Stimulated activated naive CD8-positive, alpha-beta T cell treated with anti-CD3 and anti-CD28 coated beads, Interleukin-15, amount 100 ng/mL, for 72 hours (primary cell): ENCODE measurements at places on chromosomes 5 and 9.

DNA sequence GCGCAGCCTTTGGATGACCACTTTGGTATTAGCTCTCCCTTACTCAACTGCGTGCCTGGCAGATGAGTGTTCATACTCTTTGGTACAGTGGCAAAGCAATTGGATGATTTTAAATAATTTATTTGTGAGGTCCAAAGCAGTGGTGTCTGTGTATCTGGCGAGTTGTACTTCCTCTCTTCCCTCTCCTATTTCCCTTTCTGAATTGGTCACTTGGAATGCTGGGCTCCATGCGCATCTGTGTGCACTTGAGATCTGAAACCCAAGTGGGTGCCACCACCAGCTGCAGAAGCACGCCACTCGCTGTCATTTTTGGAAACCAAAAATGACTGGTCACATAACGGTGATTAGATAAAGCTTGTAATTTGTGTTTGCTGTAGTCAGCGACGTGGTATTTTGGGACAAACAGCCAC, 386.0 kb upstream of the KLF4 start:
- DNase-seq = no peak

DNA sequence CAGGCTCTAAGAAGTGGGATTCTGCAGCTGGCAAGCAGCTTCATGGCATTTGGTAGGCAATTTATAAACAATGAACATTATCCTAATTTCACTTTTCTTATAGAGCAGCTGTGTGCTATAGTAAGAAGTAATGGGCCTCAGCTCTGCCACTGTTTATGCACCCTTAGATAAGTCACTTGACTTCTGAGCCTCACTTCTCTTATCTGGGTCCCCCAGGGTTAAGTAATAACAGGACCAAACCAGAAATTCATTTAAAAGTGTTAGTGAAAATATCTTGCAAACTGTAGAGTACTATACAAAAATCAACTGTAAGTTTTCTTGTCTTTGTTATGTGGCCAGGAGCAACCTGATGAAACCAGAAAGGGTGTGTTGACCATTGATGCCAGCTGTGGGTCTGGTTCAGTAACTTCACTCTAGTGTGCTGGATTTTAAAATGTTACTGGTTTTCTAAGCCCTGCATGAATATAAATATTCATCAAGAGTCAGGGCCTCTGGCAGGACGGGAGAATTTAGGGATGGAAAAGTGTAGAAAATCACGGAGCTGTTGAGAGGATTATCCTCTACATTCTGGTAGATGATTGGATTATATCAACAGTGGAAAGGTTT, 24.2 kb downstream of the TNFAIP8 start:
- DNase-seq = no peak

- DNase-seq = no peak
Observed at GRCh38 chr5:127962491-127962890, 121.1 kb upstream of the SLC12A2 start.

- DNase-seq = peak; percentile 84
Observed at GRCh38 chr9:112793213-112793810, 42.8 kb downstream of the SNX30 start.

DNA sequence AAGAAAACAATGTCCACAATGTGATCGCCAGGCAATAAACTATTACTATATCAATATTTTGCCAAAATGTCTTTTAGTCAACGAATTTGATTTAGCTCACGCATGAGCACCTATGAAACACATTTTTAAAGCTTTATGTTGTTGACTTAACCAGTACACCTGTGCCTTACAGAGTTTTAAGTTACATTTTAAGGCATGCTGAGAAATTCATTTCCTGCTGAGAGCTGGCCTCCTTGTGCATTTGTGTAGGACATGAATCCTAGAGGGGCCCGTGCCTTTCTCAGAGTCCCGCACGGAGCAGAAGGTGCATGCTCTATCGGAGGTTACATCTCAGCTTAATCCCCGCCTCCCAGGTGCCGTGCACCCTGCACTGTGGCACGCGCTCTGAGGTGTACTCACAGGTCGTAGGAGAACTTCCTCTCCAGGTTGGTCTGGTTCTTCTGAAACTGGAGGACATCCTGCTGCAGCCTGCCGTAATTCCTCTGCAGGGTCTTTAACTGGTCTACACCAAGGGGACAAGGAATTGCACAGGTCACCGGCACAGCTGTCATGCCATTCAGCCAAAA, 53.2 kb downstream of the GOLM1 start:
- DNase-seq = no peak

- no peak for DNase-seq
Observed at GRCh38 chr5:80835128-80835527, 125.0 kb upstream of the RASGRF2 start.
